ENCODE measurements at places on chromosomes 5 and 9.
A peak's percentile ranks its signal among the peaks of the same experiment; 100 is the strongest.

- DNase-seq: peak; percentile 75
These were observed at the start of gene C9orf40 for GRCh38 chr9:74952201-74953151. Gene C9orf40, minus strand, starts transcription at chr9:74952912. Its CDS starts 301 bp downstream, at chr9:74952611.

GRCh38 chr5:80618438-80618837 lies 36.0 kb upstream of the MSH3 start:
- no peak for DNase-seq

- no peak for DNase-seq
These were observed 5.3 kb upstream of the SHOC1 start for GRCh38 chr9:111799915-111800526.

DNA sequence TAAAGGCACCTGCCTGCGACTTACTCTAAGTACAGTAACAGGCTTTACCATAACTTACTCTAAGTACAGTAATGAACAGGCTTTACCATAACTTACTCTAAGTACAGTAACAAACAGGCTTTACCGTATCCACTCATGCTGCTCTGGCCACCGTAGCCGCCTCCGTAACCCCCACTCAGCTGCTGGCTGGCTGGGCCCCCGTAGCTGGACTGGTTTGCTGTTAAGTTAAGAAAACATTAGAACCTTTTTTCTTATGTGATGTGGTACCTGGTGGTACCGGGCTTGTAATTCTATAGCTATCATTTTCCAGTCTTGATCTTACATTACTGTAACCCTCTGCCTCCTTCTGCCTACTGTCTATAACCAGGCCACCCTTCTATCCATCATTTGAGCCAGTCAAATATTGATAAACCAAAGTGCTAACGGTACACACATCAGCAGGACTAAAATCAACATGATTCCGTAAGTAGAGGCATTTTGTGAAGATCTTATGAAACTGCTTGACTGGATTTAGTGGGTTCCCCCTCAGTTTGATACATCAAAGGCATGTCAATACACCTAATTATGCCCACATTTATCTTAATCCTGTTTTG lies 7.4 kb downstream of the HNRNPH1 start:
- DNase-seq: no peak

- no peak for DNase-seq
These were observed 22.9 kb downstream of the PROP1 start for GRCh38 chr5:177973066-177973635.

DNA sequence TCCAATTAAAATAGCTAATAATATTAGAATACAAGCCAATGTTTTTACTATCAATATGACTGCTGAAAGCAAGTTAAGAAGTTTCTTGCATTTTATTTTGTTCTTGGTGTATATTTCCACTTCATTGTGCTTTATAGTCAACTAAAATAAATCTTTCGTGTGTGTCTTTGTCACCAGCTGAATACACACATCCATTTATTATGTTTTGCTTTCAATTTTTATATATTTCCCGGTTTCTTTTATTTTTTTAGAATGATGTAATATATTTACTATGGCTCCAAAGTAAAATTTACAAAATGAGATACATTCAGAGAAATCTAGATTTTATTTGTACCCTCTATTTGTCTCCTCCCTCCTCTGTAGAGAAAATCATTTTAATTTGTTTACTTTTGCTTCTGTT lies 495.9 kb upstream of the PAPPA start:
- no peak for DNase-seq

DNA sequence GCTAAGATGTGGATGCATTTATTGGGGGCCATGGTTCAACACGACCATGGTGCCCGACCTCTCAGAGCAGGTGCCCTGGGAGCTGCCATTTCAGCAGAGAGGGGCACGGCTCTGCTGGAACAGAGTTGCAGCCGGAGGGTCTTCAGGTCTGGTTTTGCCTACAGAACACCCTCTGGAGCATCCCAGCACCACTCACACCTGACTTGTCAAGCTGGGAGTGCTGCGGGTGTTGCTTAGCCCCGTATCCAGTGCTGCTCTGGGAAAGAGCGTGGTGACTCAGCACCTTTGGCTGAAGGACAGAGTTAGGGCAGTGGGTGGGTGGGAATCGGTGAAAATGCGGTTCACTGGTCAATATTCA lies 36.5 kb upstream of the IRX4 start:
- no peak for DNase-seq

DNA sequence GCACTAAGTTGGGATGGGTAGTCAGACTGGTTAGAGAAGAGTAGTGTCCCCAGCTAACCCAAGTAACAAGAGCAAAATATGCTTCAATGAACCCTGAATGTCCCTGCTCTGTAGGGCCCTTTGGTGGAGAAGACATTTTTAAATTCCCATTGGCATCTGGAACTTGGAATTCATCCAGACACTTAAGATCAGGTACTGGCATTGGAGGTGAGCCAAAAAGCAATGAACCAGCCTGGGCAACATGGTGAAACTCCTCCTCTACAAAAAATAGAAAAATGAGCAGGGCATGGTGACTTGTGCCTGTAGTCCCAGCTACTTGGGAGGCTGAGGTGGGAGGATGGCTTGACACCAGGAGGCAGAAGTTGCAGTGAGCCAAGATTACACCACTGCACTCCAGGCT lies 58.9 kb upstream of the ZNF618 start:
- no peak for DNase-seq

GRCh38 chr5:14004598-14005394 lies 60.3 kb upstream of the DNAH5 start:
- DNase-seq: no peak

DNA sequence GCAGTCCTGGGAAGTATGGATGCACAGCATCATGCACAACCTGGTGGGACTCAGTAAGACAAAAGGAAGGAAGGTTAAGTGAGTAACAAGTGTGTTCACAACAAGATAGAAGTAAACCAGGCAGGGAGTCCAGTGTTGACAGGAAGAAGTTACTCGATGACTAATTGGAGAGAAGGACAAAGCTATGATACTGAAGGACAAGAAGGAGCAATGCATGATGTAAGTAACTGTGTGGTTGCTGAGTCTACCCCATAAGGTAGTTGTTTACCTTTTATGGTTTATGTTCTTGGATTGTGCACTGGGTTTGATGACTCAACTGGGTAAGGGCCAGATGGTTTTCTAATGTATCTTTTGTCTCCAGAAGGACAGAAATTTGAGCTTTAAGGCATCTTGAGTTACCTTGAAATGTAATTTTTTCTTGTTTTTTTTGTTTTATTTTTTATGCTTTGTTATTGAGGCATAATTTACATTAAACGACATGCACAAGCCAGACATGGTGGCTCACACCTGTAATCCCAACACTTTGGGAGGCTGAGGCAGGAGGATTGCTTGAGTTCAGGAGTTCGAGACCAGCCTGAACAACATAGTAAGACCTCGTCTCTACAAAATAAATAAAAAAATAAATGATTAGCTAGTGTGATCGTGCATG lies 89.2 kb upstream of the CAST start:
- DNase-seq: no peak

DNA sequence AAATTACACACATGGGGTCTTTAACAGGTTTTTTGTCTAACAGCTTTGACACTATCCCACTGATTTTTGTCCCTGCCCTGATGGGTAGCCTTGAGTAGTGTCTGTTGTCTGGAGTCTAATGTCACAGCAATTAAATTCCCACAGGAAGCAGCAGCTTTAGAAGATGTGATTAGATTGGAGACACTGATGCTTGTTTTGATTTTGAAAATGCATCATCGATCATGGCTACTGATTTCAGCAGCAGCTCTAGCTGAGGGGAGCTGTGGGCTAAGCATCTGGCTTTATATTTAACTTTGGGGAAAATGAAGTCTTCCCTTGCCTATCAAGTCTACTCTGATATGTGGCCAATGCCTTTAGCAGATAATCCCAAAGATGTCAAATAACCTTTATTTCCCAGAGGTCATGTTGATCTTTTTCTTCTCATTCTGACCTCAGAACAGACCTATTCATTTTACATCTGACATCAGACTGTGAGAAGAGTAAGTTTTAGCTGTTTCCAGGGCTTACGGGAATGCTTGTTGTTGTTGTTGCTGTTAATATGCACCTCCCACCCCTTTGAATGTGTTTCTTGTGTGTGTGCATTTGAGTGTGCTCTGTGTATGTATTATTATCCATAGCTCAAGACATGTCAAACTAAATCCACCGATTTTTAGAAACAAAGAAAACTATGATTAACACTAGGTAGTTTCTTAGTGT lies 704.9 kb upstream of the NUDT12 start:
- no peak for DNase-seq

DNA sequence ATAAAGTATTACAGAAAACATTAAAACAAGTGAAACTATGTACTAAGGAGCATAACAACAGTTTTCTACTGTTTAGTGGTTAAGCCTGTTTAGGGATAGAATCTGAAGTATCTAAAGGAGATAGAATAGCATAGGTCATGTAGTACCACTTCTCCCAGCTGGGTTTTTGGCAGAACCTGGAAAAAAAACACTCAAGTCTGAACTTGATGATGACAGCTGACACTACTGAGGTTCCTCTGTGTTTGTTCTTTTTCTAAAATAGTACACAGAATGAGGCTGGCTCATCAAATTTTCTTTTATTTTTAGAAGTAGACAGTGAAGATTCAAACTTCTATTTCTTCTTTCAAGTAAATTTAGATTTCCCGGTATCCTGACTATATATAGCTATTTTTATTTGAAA lies 203.8 kb upstream of the ACO1 start:
- DNase-seq: no peak

GRCh38 chr5:35598707-35599370 lies 18.8 kb upstream of the SPEF2 start:
- DNase-seq: no peak

DNA sequence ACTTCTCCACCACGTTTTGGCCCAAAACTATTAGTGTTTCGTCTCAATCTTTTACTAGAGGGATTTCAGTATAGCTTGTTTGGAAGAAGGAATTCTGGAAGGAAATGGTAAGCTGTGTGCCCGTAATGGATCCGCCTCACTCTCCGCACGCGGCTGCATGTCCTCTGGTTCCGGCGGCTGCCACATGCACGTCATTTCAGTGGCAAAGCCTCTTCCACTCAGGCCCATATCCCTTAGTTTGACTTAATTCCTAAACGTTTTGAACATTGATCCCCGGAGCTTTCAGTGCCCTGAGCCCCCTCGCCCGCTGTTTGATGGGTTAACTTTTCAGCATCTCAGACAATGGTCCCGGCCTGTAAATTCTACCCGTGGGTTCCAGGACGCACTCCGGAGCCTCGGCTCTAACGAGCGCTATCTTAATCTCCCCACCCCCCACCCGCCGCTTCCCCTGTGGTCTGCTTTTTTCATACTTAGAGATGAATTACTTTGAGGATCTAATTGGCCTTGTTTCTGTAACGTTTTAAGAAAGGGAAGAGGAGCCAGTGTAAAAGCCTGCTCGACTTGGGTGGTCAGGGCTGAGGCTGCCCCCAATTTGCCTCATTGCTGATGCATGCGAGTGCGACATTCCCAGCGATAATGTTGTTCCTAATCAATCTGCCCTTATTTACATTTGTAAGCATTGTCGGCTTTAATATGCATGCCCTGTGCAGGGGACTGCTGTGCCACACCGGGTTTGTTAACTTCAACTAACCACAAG lies 4.6 kb downstream of the PTCH1 start:
- no peak for DNase-seq

- no peak for DNase-seq
These were observed 23.5 kb downstream of the NTNG2 start for GRCh38 chr9:132185073-132186009.

- no peak for DNase-seq
These were observed 281.3 kb downstream of the ARHGAP26 start for GRCh38 chr5:143051244-143052058.

DNA sequence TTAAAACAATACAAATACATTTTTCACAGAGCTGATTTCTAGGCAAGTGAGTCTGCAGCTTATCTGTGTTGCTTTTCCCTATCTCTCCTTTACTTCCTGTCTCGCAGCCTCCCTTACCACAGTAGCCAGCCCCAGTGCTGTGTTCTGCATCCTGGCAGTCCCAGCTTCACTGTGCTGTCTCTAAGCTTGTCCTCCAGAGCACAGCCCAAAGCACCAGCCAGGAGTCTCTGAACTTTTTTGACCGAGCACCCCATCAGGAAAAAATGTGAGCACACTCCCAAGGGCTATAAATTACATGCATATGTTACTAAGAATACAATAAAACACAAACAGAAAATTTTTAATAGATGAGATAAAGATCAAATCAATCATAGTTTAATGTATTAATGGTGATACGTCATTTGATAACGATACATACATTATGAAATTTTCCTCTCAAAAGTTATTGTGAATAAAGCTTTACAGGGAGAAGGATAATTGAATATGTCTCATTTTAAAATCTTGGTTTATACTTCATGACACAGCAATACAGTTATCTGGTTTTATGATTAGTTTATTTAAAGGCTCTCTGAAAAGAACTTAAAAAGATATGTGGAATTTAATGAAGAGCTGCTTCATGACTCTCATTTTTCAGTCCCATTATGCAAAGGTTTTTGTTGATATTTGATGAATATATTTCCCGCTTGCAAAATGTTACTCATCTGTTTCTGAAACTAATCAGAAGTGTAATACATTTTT lies 7.3 kb upstream of the RHOBTB3 start:
- DNase-seq: no peak

DNA sequence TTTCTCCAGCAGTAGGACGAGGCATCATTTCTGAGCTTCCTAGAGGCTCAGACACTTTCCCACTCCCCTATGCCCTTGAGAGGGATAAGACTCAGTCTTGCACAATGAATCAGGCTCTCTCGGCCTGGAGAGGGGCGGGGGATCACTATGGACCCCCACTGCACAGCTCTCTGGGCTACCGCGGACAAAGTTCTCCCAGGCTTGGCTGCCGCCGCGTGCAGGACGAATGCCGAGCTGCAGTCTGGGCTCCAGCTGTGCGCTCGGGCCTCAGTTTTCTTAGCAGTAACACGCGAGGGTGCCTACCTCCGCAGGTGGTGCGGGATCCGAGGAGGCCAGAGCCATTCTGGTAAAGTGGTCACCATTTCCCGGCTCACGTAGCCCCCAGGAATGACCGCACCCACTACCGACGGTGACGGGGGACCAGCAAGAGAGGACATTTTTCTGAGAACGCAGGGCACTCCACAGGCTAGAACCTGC lies 3.4 kb upstream of the MYORG start:
- DNase-seq: no peak

- no peak for DNase-seq
These were observed 20.8 kb upstream of the CAVIN4 start for GRCh38 chr9:100557053-100557452.

- DNase-seq: peak; percentile 75
These were observed 8.2 kb downstream of the RPP25L start for GRCh38 chr9:34603610-34604231.

Data from effector CD8-positive, alpha-beta T cell (primary cell).